EH (cell line): ENCODE measurements at places on chromosomes 1 and 21.

- no peak for DNase-seq
These were observed 29.9 kb downstream of the POFUT2 start for GRCh38 chr21:45257673-45258341.

GRCh38 chr21:29082046-29082815 lies 8.8 kb upstream of the CCT8 start:
- DNase-seq: no peak

- no peak for DNase-seq
These were observed 491.0 kb downstream of the MATN1 start for GRCh38 chr1:30232288-30232899.

GRCh38 chr1:225461533-225462428 lies 33.9 kb upstream of the LBR start:
- no peak for DNase-seq

GRCh38 chr1:173507205-173507846 lies 30.2 kb downstream of the PRDX6 start:
- peak; percentile 73 for DNase-seq

- peak; percentile 95 for DNase-seq
These were observed 40.9 kb upstream of the PPIAL4F start for GRCh38 chr1:144551543-144552424.

- peak; percentile 49 for DNase-seq
These were observed 101.6 kb upstream of the HMGB4 start for GRCh38 chr1:33762109-33762830.

- no peak for DNase-seq
These were observed 8.5 kb downstream of the MAP10 start for GRCh38 chr1:232813760-232814159.

DNA sequence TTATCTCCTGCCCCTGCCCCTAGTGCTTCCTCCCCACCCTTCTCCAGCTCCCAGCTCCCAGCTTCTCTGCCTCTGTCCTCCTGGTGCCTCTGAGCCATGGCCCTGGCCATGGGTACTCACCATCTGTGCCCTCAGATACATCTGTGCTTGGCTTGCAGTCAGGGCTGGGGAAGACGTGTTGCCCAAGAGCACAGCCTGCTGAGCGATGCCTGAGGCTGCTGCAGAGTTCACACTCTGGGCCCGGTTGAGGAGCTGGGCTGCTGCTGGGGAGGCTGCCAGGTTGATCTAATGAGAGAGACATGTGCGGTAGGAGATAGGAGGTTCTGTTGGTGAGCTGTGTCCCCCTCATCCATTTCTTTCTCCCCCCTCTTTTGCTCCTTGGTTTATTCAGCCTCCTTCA lies 49.4 kb upstream of the A3GALT2 start:
- peak; percentile 87 for DNase-seq

DNA sequence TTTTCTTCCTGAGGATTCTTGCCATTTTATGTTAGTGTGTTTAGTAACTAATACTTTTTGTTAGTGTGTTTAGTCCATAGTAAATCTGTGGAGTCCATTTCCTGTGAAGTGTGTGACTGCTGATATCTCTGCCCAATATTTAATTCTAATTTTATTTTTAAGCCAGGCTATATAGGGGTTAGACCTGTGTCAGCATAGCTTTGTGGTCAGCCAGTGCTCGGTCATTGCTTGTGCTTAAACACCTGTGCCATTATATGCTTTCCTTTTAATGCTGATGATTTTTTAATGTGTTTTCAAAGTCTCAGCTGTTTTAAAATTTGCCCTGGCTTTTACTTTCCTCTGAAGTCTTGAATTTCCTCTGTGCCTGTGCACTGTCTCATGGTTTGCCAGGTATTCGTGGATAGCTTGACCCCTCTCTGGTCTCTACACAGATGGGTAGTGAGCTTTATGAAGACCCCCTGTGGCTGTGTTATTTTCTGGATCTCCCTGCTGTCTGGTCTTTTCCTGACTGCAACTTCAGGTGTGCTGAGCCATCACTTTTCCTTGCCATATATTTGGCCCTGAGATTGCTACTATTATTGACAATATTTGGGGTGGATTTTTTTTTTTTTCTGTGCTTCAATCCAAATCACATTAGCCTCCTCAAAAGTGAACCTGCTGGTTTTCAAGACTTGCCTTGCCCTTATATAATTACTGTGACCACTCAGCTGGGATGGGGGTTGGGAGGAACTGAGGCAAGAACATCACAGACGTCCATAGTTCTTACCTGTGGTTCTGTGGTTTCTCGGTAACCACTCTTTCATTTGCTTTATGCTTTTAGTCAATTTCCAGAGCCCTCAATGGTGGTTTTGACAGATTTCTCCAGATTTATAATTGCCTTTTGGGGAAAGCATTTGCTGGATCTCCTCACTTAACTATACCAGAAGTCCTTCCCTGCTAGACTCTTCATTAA lies 59.6 kb downstream of the RPS6KC1 start:
- DNase-seq: no peak

GRCh38 chr1:15008783-15009729 lies 144.5 kb upstream of the TMEM51 start:
- DNase-seq: peak; percentile 61

DNA sequence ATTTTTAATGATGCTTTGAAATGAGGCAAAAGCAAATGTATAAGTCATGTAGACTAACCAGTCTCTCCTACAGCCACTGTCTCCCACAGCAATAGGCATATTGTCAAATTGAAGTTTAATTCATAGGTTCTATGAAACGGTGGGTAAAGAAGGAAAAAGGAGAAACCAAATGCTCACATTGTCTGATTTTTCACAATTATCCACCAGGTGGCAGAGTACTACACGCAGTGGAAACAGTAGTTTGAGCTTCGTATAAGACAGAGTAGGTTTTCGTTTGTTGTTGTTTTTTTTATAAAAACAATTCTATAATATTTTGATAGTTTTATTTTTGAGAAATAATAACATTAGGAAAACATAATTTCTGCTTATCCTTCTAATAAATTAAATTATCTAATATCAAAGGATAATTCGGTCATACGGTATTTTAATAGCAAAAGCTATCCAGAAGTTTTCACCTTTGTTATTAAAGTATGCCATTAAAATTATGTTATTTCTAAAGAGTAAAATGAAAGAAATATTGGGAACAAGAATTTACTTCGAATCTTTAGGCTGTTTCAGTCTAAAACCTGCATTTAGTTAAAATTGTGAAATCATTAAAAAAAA lies 39.1 kb downstream of the TYW3 start:
- peak; percentile 53 for DNase-seq

GRCh38 chr1:19089524-19089923 lies 120.5 kb downstream of the UBR4 start:
- no peak for DNase-seq

GRCh38 chr1:184888505-184888904 lies 85.8 kb downstream of the NIBAN1 start:
- peak; percentile 87 for DNase-seq

- DNase-seq: peak; percentile 97
These were observed 51.9 kb upstream of the FMOD start for GRCh38 chr1:203402629-203403337.

GRCh38 chr1:46547481-46548383 lies 3.7 kb downstream of the KNCN start:
- DNase-seq: peak; percentile 68

- DNase-seq: no peak
These were observed 90.5 kb upstream of the TTC34 start for GRCh38 chr1:2891923-2892448.

DNA sequence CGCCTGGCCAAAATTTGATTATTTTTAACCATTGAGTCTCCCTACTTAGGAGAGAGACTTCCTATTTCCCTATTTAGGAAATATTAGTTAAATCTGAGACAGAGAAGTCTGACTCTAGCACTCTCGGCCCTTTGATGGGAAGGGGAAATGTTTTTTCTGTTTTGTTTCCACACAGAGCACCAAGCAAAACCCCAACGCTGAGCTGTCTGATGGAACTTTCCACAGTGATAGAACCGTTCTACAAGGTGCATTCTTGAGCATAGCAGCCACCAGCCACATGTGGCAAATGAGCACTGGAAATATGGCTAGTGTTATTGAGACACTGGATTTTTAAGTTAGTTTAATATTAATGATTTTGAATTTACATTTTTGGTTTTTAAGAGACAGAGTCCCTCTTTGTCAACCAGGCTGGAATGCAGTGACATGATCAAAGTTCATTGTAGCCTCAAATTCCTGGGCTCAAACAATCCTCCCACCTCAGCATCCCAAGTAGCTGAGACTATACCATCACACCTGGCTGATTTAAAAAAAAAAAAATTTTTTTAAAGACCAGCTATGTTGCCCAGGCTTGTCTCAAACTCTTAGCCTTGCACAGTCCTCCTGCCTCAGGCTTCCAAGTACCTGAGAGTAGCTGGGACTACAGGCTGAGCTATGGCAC lies 77.3 kb upstream of the GALNT2 start:
- DNase-seq: no peak

DNA sequence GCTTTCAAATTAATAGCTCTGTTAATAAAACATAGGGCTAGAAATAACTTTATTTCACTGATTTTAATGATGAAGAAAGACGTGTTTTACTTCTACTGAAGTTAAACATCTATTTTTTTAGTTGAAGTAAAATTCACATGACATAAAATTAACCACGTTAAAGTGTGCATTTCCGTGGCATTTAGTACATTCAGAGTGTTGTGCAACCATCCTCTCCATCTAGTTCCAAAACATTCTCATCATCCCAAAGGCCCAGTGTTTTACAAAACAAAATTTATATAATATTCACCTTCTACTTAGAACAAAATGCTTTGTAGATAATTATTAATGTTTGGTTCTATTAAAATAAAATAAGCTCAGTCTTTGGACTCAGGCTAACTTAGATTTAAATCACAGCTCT lies 108.5 kb upstream of the GNG12 start:
- no peak for DNase-seq
